HepG2 (cell line): ENCODE measurements at places on chromosomes 3 and 15. TPM values are rescaled to one million over a fixed set of nuclear protein-coding genes. Genes with fewer than 3 reads are reported as not detected.

DNA sequence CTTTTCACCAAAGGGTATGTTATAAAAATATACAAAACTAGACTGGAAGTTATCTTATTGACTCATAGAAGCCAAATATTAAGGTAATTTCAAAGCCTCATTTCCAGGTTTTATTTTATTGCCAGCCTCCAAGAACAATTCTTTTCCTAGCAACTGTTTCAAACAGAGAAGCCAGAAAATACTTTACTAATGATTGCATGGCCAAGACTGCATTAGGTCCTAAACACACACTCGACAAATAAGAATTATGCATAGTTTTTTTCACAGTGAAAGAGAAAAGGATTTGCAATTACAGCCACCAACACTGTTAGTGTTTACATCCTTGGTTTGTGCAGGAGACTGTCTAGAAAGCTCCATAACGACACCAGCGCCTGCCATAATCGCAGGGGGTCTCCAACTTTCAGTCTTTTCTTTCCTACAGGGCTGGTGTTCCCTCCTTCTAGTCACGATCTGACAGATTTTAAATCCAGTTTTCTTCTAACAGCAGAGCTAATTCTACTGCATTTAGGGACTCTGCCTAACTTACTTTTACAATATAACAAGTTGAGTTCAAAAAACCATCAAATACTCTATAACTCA lies 58.1 kb downstream of the CLASP2 start:
- DNase-seq: no peak

DNA sequence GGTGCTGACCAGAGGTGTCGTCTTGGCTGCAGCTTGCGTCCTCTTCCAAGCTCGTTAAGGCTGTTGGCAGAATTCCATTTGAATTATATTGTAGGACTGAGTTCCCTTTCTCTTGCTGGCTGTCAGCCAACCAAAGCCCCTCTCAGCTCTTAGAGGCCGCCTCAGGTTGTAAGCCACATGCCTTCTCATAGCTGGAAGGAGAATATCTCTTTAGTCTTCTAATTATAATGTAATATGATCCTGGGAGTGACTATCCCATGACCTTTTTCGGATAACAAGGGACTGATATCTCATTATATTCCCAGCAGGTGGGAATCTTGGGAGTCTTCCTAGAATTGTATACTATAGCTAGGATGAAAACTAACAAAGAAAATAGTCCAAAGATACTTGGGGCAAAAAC lies 4.8 kb downstream of the SCG5 start:
- DNase-seq: no peak

- DNase-seq: no peak
Measured at GRCh38 chr3:125552401-125552800, 32.4 kb upstream of the SNX4 start.

DNA sequence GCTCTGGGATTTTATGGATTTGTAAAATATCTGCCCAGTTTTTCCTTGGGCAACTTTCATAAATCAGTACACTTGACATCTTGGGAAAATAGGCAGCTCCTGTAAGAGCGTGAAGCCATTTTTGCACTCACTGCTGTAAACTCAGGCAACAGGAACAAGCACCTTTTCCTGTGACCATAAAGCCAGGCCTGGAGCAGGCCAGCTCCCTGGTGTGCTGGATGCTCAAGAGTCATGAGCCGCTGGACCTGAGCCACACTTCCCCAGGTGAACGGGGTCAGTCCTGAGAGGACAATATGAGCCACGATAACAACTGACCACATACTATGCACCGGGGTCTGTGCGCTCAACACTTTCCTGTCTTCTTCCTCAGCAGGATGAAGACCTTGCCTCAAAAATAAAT lies 158.2 kb downstream of the NUP210 start:
- DNase-seq: no peak

- no peak for DNase-seq
Measured at GRCh38 chr3:59709702-59710553, 660.1 kb upstream of the CFAP20DC start.

Gene SERPINI2
- polyA plus RNA-seq: not detected in 2 replicates

- no peak for DNase-seq
Measured at GRCh38 chr3:141129049-141129448, 77.9 kb downstream of the SPSB4 start.

Gene FAM227B
- polyA plus RNA-seq: 1.1 and 1.9 TPM in 2 replicates

Gene SERPINI1
- polyA plus RNA-seq: 29.7 and 58.0 TPM in 2 replicates

DNA sequence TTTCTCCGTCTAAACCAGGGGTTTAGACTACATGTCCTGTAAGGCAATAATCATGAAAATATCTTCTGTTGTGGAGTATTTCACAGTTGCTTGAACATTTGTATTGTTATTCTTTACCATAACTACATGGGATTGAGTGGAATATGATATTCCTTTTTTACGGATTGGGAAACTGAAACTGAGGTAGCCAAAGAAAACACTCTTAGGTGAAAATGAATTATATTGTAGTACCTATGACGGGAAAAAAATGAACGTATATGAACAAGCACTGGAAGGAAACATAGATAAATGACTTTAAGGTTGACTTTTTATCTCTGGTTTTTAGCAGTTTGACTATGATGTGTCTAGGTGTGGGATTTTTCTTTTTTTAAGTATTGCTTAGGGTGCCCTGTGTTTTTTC lies 35.6 kb downstream of the MAP2K1 start:
- no peak for DNase-seq

DNA sequence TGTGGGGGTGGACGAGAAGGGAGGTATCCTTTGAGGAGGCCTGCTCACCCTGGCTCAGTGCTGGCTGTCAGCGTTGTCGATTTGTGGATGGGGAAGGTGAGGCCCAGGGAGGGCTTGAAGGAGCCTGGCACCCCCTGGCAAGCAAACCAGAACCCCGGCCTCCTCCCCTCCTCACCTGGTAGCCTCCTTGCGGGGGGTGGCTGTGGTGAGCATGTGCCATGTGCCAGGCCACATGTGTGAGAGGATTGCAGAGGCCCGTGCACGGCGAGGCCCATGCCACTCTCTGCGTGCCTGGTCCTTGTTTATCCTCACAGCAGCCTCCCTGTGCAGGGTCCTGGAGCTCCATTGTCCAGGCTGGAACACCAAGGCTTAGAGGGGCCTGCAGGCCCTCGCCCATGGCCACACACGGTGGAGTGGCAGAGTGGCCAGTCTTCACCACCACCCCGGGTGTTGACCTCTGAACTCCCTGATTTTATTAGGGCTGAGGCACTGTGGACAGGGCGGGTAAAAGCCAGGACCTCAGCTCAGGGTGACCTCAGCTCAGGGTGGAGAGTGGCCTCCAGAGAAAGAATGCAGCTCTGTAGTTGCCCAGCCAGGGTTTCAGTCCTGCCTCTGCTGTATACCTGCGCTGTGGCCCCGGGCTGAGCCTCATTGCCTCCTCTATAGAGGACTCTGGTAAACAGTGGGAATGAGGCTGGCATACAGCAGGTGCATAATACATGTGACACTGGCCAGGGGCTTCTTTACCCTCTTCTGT lies 29.1 kb downstream of the HDAC11 start:
- DNase-seq: no peak

Gene FEZF2
- polyA plus RNA-seq: not detected in 2 replicates

- no peak for DNase-seq
Measured at GRCh38 chr15:65603559-65603958, 7.4 kb downstream of the INTS14 start.

Gene INSYN1
- polyA plus RNA-seq: not detected in 2 replicates

Gene CADPS
- polyA plus RNA-seq: not detected in 2 replicates

Gene CISH
- polyA plus RNA-seq: 1.5 and 2.8 TPM in 2 replicates

DNA sequence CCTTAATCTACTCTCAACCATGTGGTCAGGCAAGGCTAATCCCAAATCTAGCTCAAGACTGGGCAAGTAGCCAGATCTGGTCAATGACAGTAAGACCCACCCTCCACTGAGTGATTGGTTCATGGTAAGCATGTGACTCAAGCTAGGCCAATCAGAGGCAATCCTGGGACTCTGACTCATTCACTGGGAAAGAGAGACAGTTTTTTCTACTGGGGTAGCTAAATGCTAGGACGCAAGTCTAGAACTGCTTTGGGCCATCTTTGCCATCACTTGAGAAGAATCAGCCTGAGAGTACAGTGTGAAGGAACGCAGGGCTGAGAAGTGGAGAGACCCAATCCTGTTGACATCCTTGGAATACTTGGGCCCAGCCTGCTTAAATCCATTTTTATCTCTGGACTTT lies 9.4 kb upstream of the RAD18 start:
- DNase-seq: peak; percentile 20

GRCh38 chr3:126100634-126101301 lies 16.8 kb upstream of the SLC41A3 start:
- DNase-seq: no peak

DNA sequence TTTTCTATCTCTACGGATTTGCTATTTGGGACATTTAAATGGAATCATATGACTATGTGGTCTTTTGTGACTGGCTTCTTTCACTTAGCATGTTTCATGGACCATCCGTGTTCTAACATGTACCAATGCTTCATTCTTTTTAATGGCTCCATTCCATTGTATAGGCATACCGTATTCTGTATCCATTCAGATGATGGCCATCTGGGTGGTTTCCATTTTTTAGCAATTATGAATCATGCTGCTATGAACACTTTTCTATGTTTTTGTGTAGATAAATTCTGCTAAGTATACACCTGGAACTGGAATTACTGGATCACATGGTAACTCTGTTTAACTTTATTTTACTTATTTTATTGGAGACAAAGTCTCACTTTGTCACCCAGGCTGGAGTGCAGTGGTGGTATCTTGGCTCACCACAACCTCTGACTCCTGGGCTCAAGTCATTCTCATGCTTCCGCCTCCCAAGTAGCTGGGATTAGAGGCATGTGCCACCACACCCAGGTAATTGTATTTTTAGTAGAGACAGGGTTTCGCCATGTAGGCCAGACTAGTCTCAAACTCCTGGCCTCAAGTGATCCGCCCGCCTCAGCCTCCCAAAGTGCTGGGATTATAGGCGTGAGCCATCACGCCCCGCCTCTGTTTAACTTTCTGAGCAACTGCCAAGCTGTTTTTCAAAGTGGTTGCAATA lies 13.4 kb downstream of the UBP1 start:
- DNase-seq: no peak

GRCh38 chr3:171342783-171343420 lies 117.3 kb downstream of the TNIK start:
- no peak for DNase-seq

- DNase-seq: no peak
Measured at GRCh38 chr3:177330779-177331178, 133.5 kb upstream of the TBL1XR1 start.

DNA sequence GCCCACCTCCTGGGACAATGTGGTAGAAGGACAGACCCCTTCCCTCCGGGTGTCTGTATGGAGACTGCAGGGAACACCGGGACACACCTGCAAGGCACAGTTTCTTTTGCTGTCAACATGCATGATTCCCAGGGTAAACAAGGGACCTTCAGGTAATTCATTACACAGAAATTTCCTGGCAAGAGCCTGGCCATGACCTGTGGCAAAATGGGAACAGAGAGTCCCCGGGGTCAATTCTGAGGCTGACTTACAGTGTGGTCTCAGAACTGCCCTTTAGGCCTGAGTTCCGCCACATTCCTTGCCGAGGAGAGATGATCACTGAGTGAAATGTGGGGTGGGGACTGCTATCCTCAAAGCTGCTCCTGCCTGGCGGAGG lies 6.3 kb downstream of the STARD5 start:
- DNase-seq: no peak

DNA sequence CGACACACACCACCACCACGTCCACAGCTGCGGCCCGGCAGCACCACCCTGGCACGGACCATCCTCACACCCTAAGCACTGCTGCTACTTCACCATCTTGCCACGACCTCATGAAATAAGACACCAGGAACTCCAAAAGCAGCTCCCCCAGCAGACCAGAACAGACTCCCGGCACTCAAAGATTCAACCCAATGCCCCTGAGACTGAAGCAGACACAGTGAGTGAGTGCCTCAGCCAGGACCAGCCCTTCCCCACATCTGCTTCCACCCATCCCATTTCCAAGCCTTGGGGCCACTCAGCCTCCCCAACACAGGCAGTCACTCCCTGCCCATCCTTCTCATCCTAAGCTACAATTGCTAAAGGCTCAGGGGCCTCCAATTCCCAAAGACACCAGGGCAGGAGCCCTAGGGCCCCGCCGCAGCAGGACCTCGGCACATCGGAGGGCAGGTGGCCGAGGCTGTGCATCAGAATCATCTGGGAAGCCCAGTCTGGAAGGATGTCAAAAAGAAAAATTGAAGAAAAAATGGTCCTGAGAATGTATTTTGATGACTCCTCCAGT lies 18.4 kb upstream of the OCA2 start:
- DNase-seq: no peak

DNA sequence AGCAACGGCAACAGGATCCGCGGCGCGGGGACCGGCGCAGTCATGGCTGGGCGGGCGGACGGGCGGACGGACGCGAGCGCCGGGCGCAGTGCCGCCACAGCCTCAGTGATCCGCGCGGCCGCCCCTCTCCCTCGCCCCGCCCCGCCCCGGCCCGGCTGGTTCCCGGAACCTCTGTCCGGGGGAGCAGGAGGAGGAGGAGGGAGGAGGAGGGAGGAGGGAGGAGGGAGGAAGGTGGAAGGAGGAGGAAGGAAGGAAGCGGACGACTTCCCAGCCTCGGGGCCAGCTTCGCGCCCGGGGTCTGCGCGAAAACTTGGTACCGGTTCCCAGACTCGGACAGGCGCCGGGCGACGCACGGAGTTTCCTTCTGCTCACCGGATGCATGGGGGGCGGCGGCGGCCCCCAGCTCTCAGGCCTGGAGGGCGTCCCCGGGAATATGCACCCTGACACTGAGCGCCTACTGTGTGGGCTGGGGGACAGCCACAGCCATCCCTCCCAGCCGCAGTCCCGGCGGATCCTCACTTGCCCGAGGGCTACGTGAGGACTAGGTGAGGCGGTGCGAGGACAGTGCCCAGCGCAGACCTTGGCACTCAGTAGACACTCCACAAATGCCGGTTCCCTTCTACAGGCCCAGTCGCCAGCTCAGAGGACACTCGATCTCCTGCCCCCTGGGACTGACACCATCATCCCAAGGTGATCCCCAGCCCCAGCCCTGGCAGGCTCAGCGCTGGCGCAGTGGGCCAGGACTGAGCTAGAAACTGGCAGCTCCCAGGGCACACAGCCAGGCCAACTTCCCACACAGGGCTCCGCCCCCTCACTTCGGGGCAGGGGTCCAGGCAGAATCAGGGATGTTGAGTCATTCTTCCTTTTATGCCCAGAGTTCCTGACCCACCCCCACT lies at the start of gene SHISA5:
Gene SHISA5 (minus strand): TSS at position 124 of the 896 bp plus-strand sequence. CDS start 80 bp downstream, at position 44.
- DNase-seq: no peak

DNA sequence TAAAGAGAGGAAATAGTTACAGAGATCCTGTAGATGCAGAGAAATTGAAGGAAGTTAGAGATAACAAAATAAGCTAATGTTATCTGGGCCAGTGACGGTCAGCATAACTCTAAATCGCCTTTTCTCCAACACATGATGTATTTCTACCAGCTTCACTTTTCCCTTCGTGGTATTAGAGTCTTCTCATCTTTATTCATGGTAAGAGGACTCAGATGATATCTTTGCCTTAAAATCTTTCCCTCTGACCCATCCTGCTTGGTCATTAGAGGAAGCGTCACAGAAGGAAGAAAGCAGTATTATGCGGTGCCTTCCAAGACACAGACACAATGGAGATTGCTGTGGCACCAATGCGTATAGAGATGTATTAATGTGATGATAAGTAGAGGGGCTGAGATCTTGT lies 320.7 kb upstream of the GOLIM4 start:
- no peak for DNase-seq

GRCh38 chr15:96561593-96561992 lies 231.1 kb downstream of the NR2F2 start:
- DNase-seq: no peak

- DNase-seq: no peak
Measured at GRCh38 chr3:143581972-143582722, 266.1 kb downstream of the SLC9A9 start.
